ENCODE measurements at places on chromosomes 3 and 15.

GRCh38 chr3:81838457-81838856 lies 77.0 kb upstream of the GBE1 start:
- DNase-seq: no peak

DNA sequence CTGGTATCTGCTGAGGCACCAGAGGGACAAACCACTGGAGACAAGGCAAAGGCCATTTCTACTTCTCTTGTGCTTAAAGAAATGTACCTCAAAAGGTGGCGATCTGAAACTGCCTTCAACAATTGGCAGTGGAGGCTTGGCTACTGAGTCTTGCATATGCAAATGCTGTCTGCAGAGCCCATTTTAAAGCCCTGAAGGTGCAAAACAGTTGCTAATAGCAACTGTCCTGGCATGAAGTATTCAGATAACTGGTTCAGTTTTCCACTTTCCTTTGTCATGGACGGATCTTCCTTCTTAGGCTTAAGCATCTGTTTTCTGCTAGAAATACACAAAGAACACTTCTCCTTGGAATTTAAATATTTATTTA lies 71.4 kb upstream of the PSMD6 start:
- DNase-seq: no peak

DNA sequence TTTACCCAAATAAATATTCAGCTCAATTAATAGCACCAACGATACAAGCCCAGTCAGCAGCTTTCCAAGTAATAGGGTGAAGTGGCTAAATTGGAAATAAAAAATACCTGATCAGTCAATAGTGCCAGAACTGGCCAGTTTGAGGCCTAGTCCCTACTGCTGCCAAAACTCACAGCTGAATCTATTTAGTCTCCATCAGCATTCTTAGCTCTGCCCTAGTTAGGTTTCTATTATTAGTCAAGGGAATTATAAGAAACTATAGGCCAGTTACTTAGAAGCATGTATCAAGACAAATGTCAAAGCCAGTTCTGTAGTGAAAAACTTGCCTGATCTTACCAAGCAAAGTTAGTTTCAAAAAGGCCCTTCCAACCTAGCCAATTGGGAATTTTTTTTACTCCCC lies 146.2 kb upstream of the ZBTB20 start:
- DNase-seq: no peak

DNA sequence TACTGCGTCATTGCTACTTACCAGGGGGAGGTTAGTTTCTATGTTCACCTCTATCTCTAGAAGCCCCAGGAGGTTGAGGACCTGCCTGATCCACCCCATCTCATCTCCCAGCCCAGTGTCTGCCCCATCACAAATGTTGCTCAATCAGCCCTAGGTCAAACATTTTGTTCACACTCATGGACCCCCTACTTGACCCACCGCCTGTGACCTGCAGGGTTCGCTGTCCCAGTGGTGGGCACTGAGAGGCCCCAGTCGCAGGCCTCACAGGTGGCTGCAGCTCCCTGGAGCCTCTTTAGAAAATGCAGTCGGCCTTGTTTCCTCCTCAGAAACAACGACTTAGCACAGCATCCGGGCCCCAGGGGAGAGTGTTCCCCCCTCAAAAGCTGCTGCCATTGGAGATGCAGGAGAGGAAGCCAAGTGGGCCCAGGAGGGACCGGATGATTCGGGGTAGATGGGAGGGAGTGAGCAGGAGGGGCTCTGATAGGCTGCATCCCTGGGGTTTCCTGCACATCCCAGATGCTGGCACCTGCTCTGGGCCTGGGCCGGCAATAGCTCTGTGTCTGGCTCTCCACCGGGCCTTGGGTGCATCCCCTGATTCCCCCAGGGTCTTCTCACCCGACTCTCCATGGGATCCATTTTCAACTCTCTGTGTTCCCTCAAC lies 18.4 kb upstream of the INSYN1 start:
- DNase-seq: no peak

DNA sequence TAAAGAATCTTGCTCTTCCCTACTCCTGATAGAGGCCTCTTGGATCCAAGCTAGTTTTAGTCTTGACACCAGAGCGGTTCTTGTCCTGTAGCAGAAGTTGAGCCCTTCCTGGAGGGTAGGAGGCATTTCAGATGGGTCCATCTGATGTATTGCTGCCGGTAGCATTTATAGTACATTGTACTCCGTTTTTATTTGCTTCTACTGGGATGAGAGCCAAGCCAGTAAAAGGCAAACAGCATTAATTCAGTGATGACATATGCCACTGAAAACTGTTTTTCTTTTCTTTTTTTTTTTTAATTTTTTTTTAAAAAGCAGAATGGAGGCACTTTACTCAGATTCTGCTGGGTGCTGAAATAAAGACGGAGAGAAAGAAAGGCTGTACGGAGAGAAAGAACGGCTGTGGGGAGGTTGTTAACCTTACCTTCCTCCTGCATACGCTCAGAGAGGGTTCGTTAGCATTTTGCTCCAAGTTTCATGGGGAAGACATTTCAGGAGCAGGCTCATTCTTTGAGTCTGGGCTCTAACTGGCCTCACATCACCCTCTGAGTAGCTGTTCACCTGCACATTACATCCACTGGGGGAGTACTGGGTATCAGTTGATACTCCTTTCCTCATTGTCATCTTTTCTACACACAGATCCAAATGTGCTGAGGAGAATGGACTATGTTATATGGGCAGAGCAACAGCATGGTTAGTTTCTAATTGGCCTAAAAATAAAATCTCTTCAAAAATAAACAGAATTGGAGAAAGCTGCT lies 161.5 kb downstream of the FEZF2 start:
- DNase-seq: no peak

- no peak for DNase-seq
These were observed 49.3 kb upstream of the TRPM1 start for GRCh38 chr15:31150732-31151231.

GRCh38 chr3:100968932-100969906 lies 24.0 kb downstream of the ABI3BP start:
- DNase-seq: no peak

DNA sequence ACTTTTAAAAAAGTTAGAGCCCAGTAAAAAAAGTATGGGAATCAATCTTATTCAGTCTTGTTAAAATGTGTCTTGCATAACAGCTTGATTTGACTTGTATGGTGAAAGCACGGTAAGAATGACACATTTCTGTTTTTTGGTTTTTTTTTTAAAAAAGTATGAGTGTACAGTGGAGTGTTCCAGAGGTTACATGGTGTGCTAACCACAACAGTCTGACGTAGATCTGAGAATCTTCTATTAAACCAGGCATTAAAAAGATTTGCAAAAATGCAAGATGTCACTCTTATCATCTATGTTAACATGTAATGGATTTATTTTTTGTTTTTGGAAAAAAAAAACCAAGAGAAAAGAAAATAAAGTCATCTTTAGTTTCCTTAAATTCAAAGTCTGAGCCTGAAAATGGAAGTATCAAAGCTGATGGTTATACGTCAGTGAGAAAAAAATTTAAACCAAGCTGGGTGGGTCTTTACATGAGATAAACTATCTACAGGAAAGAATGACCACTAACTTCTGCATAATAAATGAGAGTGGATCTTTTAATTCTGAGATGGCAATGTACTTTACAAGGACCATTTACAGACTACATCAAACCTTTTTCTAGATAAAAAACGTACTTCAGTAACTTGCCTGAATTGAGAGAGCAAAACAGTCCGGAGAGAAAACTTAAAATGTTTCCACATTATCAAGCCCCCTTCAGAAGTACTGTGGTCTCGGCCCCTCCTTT lies 1.6 kb downstream of the GABPB1 start:
- DNase-seq: no peak

- no peak for DNase-seq
These were observed 36.0 kb downstream of the NKIRAS1 start for GRCh38 chr3:23880703-23881339.

DNA sequence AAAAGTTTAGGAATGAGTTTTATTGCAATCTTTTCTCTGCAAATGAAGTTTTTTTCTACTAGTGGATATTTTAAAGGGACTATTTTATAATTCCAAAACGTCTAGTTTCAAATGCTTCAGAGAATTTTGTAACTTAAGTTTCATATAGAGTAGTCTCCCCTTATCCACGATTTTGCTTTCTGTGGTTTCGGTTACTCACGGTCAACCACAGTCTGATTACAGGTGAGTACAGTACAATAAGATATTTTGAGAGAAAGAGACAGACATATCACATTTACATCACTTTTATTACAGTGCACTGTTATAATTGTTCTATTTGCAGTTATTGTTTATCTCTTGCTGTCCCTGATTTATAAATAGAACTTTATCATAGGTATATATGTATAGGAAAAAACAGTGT lies 7.4 kb upstream of the EOGT start:
- DNase-seq: no peak

- DNase-seq: no peak
These were observed 8.7 kb downstream of the LIMD1 start for GRCh38 chr3:45603226-45603625.

GRCh38 chr15:60932051-60932915 lies 296.8 kb downstream of the RORA start:
- DNase-seq: no peak

- no peak for DNase-seq
These were observed 34.8 kb upstream of the RAB6B start for GRCh38 chr3:133930341-133930933.

All from omental fat pad (tissue), 4 donors.